ENCODE measurements at places on chromosomes 5 and 9. TPM values are rescaled to one million over a fixed set of nuclear protein-coding genes. Genes with fewer than 3 reads are reported as not detected.

DNA sequence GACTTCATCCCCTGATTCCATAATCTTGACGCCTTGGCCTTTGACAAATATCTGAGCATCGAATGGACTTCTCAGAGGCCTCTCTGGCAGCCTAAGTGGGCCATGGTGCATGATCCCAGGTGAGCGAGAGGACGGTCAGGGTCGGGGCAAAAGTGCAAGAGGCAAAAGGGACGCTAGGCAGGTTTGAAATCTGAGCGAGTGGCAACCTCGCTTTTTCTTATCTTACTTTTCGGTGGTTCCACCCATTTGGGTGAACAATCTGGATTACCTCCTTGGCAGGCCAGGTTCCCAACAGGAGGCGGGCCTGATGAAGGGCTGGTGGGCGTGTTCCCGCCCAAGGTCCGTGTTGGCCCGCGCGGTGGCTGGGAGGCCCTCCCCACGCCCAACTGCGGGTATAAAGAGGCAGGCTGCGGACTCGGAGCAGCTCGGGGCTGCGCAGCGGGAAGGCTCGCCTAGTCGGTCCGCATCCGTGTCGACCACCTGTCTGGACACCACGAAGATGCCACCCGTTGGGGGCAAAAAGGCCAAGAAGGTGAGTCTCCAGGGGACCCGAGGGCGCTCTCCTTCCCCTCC lies at the start of gene BHMT:
Gene BHMT (plus strand): TSS at position 423 of the 573 bp plus-strand sequence. CDS start 77 bp downstream, at position 500.
- DNase-seq = no peak

DNA sequence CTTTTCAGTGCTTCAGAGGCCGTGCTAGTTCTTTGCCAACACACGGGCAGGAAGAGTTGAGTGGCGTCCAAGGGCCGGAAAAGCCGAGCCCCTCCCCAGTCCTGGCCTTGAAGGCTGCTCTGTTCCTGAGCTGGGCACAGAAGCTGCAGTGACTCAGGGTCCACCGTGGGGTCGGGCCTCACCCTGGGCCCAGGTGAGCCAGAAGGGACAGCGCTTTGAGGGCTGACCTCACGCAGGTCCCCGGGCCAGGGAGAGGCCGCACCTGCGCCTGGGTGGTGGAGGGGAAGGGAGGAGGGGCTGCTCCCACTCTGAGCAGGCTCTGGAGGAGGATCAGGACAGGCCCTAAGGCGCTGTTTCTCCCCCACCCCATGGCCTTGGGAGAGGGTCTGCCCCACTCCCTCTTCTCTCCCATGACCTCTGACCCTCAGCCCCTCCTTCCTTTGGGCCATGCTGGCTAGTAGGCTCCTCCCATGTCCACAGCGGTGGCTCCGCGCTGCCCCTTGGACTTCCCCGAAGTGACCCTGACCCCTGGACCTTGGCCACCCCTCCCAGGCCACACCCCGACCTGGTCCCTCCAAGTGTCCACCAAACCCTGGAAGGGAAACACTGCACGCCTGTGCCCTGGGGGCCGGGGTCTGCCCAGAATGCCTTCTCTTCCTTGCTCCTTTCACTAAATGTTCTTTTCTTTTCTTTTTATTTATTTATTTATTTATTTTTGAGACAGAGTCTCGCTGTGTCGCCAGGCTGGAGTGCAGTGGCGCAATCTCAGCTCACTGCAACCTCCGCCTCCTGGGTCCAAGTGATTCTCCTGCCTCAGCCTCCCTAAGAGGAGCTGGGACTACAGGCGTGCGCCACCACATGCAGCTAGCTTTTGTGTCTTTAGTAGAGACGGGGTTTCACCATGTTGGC lies 19.7 kb upstream of the SLC6A19 start:
- DNase-seq = no peak

GRCh38 chr9:137295238-137295811 lies 6.7 kb downstream of the NRARP start:
- DNase-seq = no peak

GRCh38 chr5:124729720-124730359 lies 16.6 kb downstream of the ZNF608 start:
- DNase-seq = peak; percentile 91

DNA sequence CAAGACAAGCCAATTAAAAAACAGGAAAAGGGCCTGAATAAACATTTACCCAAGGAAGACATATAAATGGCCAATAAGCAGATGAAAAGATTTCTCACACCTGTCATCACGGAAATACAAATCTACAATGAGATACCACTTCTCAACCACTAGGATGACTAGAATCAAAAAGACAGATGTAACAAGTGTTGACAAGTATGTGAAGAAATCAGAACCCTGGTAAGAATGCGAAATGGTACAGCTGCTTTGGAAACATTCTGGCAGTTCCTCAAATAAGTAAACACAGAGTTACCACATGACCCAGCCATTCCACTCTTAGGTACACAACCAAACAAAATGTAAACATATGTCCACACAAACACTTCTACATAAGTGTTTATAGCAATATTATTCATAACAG lies 32.5 kb downstream of the LEAP2 start:
- peak; percentile 36 for DNase-seq

DNA sequence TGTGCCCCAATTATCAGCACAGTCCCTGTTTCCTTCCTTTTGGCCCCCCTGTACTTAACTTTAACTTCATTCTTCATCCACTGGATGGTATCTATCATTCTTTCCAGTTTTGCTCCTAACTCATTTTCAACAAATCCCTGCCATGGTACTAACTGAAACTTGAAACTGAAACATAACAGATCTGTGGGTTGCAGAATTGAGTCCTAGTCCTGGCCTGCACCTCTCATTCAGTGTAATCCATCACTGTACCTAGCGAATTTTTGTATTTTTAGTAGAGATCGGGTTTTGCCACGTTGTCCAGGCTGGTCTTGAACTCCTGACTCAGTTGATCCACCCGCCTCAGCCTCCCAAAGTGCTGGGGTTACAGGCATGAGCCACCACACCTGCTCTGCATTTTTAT lies 15.3 kb upstream of the PIK3R1 start:
- DNase-seq = no peak

DNA sequence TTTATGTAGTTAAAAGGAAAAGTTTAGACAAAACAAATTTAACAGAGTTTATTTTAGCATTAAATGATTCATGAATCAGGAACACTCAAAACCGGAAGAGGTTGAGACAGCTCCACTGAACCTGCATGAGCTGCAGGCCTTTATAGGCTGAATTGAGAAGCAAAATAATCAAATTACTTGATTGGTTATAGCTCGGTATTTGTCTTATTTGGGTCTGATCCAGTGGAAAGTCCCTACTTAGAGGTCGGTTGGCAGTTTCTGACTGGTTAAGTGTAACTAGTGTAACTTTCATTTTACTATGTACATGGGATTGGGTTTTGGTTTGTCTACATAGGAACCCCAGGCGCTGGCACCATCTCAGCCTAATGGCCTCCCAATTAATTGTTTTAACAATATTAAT lies 74.1 kb upstream of the PIK3R1 start:
- peak; percentile 6 for DNase-seq

GRCh38 chr9:133991964-133992779 lies at the start of gene VAV2:
VAV2 (minus strand) TSS chr9:133992324; CDS start chr9:133992278, 46 bp downstream.
- DNase-seq = peak; percentile 31

DNA sequence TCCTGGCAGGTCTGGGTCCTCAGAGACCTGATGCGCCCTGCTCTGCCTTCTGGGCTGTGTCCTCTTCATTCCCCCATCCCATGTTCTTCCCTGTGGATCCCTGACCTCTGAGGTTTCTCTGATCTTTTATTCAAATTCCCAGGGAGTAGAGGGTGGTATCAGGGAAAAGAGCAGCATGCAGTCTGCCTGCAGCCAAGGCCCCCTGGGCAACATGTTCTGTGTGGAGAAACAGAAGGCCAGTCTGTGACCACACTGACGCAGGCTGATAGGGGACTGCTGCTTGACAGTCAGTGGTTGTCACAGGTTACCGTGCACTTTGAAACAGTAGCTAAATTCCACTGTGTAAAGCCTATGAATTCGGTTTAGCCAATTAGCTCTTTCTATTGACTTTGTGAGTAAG lies 156.6 kb upstream of the IRX2 start:
- DNase-seq = no peak

GRCh38 chr5:166367391-166367790 lies 1924.1 kb upstream of the WWC1 start:
- no peak for DNase-seq

DNA sequence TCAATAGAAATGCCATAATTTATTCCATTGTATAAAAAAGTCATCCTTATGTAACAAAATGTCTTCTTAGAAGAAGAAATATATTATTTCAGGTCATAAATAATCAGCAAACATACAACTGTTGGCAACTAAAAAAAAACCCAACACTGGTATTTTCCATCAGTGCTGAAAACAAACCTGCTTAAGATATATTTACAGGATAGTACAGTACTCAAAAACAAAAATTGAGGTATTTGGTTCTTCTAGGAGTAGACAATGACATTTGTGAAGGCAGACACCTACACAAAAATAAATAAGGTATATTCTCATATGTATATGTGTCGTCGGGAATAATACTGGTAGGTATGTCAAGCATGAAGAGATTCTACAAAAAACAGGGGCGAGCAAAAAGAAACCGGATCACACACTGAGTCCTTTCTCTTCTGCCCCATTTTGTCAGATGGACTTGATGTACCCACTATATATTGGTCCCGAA lies 2.9 kb downstream of the DUSP1 start:
- DNase-seq = no peak

DNA sequence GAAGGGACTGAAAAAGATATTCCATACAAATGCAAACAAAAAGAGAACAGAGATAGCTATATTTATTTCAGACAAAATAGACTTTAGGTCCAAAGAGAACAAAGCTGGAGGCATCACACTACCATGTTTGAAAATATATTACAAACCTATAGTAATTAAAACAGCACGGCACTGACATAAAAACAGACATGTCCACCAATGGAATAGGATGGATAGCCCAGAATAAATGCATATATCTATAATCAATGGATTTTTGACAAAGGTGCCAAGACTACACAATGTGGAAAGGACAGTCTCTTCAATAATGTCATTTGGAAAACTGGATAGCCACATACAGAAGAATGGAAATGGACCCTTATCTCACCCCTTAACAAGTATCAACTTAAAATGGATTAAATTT lies 10.2 kb downstream of the PRKAA1 start:
- DNase-seq = no peak

The ERCC6L2 gene
- total RNA-seq = 30.8 TPM

The ARL14EPL gene
- not detected for total RNA-seq

The BTNL3 gene
- total RNA-seq = not detected

The SPINK7 gene
- total RNA-seq = not detected

The PCDHGB7 gene
- 1.4 TPM for total RNA-seq

All from H4 (cell line).